Activated CD4-positive, alpha-beta T cell treated with anti-CD3 and anti-CD28 coated beads, Interleukin-10, Interleukin-2, amounts not matched to agents 100 ng/mL and 50 ng/mL, durations not matched to agents 16 hours and 8 hours (primary cell): ENCODE measurements at places on chromosomes 4 and X.
A peak's percentile ranks its signal among the peaks of the same experiment; 100 is the strongest.

- no peak for DNase-seq
These were observed 123.1 kb downstream of the CHIC2 start for GRCh38 chr4:53941331-53941730.

DNA sequence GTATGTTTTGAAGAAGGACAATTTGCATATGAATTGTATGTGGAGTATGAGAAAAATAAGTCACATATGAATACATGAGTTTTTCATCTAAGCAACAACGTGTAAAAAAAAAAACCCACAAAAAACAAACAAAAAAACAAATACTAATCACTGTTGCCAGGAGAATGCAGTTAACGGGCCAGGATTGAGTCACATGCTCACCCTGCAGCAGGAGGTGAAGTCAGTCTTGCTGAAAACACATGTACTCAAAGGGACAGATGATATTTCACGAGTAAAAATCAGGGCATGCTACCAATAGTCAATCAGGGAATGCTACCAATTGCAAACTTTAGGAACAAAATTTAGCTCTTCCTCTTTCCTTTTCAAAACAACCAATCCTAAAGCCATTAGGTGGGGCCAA is 10.4 kb upstream of the DCLK2 start:
- no peak for DNase-seq

DNA sequence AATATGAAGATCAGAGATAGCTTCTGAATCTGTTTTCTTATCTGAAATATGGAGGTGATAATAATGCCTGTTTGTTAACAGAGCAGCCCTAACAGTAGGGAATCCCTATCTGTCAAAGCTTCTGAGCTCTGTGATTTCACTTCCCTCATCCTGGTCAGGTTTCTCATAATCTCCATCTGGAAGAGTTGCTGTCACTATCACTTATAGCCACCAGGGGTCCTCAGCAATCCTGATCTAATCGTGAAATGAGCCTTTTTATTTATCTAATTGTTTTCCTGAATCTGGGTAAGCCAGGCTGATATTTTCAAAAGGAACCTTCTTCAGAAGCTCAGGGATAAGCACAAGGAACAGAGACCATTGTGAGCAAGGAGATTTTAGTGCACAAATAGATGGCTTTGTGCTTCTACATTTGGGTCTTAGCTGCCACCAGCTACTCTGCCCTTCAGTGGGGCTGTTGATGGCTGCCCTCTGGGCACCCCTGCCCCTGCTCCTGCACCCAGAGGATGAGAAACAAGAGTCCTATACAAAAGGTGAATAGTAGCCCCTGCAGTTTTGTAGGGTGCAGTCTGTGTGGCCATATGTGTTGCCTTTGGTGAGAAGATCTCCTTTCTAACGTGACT is 196.4 kb upstream of the RADX start:
- DNase-seq, result peak; percentile 26

- no peak for DNase-seq
These were observed 230.8 kb downstream of the SHOX start for GRCh38 chrX:861340-861890.

- peak; percentile 62 for DNase-seq
These were observed 1.6 kb downstream of the LONRF3 start for GRCh38 chrX:118975831-118976598.

DNA sequence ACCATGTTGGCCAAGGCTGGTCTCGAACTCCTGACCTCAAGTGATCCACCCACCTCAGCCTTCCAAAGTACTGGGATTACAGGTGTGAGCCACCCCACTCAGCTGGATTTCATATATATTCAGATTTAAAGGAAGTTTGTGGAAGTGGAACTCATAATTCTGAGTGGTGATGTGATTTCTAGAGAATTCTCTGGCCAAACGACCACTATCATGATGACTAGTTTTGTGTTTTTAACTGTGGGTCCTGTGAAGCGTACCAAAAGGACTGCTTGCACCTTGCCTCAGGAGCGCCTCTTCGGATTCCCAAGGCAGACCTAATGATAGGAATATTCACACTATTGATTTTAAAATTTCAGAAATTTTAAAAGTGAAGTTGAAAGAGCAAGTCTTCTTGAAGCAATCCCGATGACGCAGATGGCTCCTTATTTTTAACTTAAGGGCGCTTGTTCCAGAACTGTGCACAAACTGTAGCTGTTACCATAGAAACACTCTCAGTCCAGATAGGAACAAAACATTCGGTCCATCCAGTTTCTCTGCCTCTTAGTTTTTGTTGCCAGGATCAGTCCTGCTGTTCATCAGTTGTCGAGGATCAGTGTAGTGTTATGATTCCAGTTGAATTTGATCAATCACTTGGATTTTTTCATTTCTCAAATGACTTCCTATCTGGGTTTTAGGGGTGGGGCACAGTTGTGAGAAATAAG is 51.7 kb upstream of the CLCN4 start:
- no peak for DNase-seq

DNA sequence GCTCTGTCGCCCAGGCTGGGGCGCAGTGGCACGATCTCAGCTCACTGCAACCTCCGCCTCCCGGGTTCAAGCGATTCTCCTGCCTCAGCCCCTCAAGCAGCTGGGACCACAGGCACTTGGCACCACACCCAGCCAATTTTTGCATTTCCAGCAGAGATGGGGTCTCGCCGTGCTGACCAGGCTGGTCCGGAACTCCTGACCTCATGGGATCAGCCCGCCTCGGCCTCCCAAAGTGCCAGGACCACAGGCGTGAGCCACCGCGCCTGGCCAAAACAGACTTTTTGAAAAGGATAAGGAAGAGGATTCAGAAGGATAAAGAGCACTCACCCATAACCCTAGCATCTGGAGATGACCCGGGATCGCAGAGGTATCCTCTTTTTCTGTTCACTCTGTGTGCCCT is 224.5 kb upstream of the AGTR2 start:
- no peak for DNase-seq

DNA sequence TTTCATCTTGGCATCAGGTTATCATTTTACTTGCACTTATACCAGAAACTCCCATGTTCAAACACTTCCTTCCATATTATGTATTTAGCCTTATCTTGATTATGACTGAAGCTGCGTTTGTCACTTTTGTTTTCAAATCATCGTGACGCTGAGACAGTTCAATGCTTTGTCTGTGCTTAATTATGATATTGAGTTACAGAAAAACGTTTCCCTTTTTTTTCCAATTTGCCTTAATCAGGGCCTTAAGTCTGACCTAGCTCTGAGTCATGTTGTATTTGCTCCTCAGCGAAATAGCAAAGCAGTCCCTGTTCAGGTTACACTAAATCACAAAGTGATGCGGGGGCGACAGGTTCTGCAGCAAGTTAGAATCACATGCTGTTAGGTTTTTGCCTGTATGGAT is 254.7 kb downstream of the AFF2 start:
- no peak for DNase-seq

GRCh38 chr4:87251106-87251505 is 30.7 kb upstream of the KLHL8 start:
- DNase-seq, result no peak

GRCh38 chr4:43457866-43458265 is 565.4 kb downstream of the GRXCR1 start:
- DNase-seq, result no peak

GRCh38 chrX:152861116-152861515 is 30.3 kb downstream of the NSDHL start:
- DNase-seq, result no peak

DNA sequence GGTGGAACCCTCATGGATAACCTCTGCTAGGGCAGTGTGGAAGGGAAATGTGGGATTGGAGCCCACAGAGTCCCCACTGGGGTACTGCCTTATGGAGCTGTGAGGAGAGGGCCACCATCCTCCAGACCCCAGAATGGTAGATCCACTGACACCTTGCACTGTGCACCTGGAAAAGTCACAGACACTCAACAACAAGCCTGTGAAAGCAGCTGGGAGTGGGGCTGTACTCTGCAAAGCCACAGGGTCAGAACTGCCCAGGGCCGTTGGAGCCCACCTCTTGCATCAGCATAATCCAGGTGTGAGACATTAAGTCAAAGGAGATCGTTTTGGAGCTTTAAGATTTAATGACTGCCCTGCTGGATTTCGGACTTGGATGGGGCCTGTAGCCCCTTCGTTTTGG is 11.6 kb downstream of the ARMCX5 start:
- no peak for DNase-seq

DNA sequence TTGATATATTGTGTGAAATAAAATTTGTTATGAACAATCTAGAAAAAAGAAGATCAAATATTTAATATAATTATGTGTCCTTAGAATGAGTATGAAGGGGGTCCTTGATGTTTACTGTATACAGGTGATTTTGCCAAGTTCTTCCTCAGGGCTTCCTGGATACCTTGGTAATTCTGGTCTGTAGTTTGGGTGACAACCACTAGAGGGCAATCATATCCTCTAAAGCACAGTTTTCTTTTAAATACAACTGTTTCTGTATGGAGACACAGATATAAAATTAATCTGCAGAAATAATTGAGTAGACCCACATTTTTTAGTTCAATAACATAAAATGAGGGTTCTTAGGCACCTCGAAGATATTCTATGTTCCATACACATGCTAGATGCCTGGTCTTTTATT is 157.7 kb downstream of the SPANXN1 start:
- DNase-seq, result peak; percentile 39

GRCh38 chr4:87657525-87657924 is 7.4 kb downstream of the DMP1 start:
- DNase-seq, result no peak

DNA sequence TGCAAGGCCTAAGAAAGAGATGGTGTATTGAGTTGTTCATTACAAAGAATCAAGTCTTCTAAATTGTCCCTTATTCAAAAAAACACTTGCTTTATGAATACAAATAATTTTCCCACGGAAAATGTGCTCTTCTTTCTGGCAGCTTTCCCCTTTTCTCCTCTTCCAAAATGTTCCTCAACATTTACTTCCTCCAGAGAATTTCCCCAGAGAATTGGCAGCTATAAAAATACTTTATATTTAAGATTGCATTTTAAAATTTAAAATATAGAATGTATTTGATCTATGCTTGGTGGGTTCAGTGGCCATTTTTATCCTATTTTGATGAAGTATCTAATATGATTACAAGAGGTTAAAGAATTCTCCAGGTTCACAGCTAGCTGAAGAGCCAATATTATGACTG is 521.0 kb downstream of the IQCM start:
- DNase-seq, result no peak

DNA sequence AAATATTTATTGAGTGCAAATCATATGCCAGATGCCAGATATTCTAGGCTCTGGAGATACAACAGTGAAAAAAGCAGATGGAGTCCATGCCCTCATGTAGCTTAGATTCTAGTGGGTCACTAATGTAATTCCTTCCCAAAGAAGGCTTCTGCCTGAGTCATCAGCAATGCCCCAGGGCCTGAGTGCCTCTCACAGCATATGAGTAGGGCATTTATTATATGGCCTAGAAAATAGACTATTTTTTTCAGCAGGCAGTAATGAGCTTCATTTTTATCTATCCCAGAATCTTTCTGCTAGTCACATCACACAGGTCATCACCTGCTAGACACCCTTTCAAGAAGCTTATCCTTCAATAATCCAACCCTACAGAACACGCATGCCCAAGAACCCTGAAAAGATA is 22.3 kb downstream of the TMEM31 start:
- DNase-seq, result no peak

DNA sequence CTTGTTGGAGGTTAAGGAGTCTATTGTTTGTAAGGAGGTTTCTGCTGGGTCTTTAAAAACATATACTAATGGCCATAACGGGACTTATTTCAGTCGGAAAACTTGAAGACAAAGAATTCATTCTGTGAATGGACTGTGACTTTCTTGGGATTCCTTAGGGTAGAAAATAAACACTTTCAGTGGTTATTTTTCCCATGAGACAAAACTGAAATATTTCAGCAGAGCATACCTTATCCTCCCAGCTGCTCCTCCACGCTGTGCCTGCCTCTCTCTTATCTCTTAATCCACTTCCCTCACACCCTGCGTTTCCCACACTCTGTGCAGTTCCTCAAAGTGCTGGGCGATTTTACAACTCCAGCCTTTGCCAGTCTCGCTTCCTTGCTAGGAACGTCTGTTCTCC is 47.1 kb upstream of the SORBS2 start:
- DNase-seq, result no peak

DNA sequence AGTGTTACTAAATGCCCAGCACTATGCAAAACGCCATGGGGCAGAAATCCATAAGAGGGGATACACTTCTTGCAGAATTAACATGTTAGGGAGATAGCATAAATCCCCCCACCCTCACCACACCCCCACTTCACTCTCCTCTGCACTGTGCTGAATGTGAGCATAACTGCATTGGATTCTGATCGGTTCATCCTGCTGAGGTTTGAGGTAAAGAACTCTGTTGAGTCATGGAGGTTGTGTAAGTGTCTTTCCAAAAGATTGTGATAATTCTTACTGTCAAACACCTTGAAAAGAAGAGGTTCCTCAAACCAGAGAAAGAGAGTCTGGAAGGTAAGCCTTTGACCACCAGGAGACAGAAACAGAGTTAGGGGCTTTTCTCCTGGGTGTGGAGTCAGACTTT is 43.6 kb downstream of the RBM47 start:
- DNase-seq, result no peak

GRCh38 chr4:95105112-95105511 is 347.4 kb downstream of the BMPR1B start:
- no peak for DNase-seq

GRCh38 chr4:165580351-165580905 is 201.6 kb downstream of the CPE start:
- DNase-seq, result peak; percentile 51

DNA sequence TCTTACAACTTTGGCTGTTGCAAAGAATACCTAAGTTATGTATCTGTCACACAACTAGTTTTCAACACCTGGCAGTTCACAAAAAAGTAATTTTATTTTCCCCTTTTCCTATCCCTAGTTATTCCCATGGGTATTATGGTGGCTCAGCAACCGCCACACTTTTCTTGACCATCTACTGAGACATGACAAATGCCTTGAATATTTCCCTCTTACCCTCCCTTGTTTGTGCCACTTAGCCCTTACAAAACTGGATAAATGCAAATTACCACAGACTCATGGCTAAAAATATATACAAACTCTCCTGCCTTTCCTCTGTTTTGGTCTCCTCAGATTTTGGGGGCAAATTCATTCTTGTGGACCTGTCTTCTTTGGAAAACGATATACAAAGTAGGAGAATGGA is 72.1 kb downstream of the AMOT start:
- DNase-seq, result no peak

- no peak for DNase-seq
These were observed 140.4 kb downstream of the AFAP1 start for GRCh38 chr4:7799306-7799705.

- no peak for DNase-seq
These were observed 121.1 kb upstream of the SLC4A4 start for GRCh38 chr4:71217688-71218087.

DNA sequence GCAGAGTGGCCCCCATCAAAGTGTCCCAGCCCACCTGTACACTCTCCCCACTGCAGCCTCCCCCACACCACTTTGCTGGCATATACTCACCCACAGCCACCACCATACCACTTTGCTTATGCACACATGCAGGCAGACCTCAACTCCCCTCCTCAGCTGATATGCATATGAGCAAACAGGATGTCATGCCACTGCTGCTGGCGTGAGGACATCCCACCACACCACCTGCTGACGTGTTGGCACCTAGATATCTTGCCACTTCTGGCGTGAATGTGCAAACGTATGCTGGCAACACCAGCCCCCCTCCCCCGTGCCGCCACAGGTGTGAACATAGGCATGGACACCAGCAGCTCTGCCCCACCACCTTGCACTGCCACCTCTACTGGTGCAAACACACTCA is 22.4 kb upstream of the MAGEA8 start:
- DNase-seq, result no peak

GRCh38 chr4:3158841-3159240 is 84.4 kb downstream of the HTT start:
- no peak for DNase-seq
